Common myeloid progenitor, CD34-positive (primary cell): ENCODE measurements at places on chromosomes 5 and 9.

DNA sequence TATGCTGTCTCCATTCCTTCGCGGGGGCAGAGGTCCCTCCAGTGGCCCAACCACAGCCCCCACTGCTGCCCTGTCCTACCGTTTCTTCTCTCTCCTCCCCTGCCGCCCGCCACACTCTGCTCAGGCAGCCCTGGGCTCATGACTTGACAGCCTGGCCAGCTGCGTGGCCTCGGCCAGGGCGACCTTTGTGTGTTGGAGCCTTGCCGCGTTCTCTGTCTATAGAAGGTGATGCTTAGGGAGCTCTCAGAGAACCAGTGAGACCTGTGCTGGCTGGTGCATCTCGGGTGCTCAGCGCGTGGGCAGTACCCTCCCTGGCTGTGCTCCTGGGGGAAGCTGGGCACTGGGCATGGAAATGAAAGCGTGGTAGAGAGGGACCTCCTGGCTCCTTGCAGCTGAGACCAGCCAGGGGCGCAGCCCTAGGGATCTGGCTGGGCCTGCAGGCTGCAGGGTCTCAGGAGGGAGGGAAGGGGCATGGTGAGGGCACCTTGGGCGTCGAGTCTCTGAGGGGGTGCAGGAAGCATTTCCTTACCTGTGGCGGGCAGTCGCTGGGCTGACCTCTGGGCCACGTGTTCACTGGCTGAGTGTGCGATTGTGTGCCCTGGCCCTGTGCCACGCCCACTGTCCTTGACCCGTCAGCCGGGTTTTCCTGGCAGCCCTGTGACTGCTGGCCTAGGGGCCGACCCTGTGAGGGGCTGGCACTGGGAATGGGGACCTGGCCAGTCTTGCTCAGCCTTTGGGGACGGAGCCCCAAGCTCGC lies 50.3 kb downstream of the RXRA start:
- no peak for DNase-seq

- DNase-seq = no peak
These were observed 33.8 kb downstream of the FANCC start for GRCh38 chr9:95283673-95284072.

DNA sequence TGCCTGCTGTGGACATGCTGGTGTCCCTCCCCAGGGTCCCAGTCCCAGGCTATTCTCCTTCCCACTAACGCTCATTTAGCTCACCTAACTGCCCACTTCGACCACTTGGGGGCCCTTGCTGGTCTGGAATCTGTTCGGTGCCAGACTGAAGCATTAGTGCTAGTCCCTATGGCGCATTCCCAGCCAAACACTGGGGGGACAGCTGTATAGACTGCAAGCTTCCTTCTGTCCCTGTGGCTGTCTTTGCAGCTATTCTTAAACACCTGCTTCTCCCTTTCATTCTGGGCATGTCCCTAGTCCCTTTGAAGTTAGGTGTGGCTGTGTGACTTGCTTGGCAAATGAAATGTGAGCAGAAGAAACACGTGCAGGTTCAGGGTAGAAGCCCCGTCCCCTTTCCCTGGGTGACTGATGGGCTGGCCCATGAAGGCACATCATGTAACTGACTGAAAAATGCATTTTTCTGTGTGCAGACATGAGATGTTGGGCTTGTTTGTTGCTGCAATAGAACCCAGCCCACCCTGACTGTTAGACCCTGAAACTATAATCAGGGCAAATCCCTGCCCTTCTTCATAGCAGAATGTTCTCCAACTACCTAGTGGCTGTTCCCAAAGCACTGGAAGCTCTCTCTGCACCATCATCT lies 134.4 kb downstream of the BARX1 start:
- no peak for DNase-seq

GRCh38 chr5:157486221-157486681 lies 26.2 kb downstream of the NIPAL4 start:
- no peak for DNase-seq

DNA sequence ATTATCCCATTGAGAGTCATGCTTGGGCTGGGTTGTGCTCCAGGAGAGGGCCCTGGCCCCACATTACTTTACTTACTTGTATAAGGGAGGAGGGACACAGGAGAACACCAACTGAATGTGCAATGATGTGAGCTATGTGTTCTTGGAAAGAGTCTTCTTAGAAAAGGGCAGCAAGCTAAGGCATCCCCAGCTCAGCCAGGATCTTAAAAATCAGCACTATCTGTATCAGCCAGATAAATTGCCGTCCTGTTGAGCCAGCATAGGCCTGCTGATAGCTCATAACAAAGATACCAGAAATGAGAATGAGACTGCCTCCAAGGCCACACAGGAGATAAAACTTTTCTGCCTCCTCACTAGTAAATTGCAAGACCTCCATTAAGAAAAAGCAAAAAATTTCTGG lies 357.5 kb downstream of the CAAP1 start:
- DNase-seq = no peak

DNA sequence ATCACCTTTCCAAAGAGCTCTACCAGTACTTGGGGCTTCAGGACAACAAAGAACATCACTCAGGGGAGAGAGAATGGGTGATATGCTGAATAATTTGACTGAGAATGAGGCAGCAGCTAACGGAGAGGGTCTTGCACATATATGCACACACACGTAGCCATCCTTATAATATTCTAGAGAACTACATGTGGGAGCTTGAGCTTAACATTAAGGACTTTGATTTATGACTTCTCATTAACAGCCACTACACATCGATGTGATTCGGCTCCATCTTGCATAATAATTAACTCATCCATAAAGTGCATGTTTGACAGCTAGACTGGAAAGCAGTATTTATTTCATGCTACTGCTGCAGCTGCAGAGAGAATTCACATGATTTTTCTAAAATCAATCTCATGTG lies 163.4 kb downstream of the RAB3C start:
- DNase-seq = no peak

- DNase-seq = peak; percentile 36
These were observed 85.4 kb downstream of the ANKRD55 start for GRCh38 chr5:56147659-56148230.

GRCh38 chr5:167783145-167783817 lies 508.2 kb upstream of the WWC1 start:
- DNase-seq = no peak

- no peak for DNase-seq
These were observed 49.6 kb downstream of the ARHGAP26 start for GRCh38 chr5:142819825-142820224.

- no peak for DNase-seq
These were observed 225.5 kb upstream of the ELAVL2 start for GRCh38 chr9:24051587-24051986.

DNA sequence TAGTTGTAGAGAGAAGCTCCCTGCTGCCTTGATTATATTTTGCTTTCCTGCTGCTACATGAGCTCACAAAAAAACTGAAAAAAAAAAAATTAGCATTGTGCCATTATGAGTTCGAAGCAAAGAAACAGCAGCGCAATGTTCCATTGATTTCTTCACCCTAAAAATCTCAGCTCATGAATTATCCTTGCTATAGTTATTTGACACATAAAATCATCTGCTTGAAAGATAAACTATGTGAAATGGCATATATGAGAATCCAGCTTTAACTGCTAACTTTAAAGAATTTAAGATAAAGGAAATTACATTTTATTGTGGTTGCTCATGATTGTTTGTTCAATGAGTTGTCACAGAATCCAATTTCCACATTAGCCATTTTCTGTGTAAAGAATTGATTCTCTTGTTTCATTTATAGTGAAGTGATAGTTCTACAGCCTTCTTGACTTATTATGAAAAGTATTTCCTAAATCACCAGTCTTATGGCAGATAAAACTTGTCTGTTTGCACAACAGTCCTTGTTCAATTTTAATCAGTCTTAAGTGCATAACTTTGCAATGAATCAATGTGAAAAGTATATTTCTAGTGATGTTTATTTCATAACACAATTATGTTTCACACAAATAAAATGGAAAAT lies 1275.0 kb upstream of the CDH9 start:
- no peak for DNase-seq

DNA sequence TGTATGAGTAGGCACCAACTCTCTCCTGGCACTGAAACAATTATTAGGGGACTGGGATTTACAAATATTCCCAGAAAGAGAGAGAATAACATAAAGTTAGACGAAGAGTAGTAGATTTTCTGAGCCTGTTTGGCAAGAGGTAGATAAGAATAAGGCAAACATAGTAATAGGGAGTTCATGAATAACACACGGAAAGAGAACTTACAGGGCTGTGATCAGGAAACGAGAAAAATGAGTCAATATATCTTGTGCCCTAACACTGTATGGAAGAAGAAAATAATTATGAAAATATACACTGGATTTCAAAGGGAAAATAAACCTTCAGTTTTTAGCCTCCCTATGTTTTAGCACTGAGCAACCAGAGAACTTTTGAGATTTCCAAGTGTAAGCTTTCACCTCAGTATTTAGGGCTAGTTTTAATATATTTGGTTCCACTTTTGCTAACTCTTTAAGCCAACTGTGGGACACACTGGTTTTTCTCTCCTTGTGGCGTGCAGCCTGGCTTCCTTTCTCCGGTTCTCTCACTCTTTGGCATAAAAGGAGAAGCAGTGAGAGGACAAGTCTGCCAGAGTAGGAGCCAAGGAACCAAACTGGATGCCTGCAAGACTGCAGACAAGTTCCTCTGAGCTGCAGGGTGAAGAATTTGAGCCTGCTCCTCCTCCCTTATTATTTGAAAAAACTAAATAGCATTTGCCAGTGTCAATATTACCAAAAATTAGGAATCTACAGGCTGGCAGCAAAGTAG lies 6.6 kb upstream of the KCNN2 start:
- no peak for DNase-seq
